ENCODE measurements at places on chromosomes 6 and 20.

DNA sequence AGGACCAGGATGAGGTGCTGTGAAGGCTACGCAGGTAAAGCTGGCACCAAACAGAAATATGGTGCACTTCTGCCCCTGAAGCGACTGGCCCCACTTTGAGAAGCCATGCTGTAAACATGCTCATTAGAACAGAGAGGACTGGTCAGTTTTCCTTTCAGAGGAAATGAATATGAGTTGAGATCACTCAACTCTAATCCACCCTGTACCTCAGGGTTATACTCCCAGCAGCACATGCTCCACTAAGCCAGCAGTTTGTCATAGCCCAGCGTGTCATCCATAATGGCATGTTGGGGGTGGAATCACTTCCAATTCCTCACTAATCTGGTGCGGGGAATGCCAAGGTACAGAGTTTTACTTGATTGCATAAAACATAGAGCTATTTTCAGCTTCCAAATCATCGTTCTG lies 98.1 kb downstream of the HIVEP2 start:
- DNase-seq, result no peak

- DNase-seq, result no peak
These were observed 54.0 kb downstream of the TMEM242 start for GRCh38 chr6:157269261-157269794.

- no peak for DNase-seq
These were observed 331.2 kb upstream of the KCNQ5 start for GRCh38 chr6:72290620-72291019.

DNA sequence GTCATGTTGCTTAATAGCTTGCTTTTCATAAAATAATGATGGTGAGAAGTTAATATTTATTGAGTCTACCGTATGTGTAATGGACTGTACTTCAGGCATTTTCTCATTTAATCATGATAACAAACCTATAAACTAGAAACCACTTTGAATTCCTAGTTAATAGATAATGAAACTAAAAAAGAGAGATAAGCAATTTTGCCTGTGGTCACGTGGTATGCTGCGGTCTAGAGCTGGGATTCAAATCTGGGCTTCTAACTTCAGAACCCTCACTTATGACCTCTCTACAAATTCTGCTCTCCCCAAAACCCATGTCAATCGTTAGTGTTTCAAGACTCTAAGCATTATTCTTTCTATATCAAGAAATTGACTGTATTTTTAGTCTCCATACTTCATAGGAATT lies 700.7 kb downstream of the PRKN start:
- DNase-seq, result no peak

DNA sequence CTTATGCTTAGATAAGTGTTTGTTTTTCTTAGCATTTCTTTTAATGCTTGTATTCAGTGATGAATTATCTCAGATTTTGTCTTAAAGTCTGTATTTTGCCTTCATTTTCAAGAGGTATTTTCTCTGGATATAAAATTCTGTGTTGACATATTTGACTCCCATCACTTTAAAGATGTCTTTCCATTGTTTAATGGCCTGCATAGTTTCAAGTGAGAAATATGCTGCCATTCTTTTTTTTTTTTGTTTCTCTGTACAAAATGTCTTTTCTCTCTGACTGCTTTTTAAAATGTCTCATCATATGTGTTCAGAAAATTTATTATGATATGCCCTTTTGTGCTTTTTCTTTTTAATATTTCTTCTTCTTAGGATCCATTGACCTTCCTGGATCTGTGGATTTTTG lies 578.0 kb upstream of the NOX3 start:
- no peak for DNase-seq

DNA sequence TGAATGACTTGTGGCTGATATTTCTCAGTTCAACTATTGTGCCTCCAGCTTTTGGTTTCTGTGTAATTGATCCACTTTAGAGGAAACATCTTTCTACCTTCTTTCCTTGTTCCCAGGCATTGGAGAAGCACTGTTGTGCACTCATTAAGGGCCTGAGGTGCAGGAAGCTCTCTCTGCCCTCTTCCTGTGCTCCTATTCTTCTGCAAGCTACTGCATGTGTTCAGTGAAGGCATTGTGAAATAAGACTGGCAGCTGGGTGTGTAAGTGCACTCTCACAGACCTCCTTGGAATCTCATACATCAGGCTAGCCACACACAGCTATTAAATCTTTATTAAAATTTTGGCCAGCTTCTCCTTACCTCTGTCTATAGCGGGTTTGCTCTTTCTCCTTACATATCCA lies 177.8 kb downstream of the OGFRL1 start:
- DNase-seq, result no peak

DNA sequence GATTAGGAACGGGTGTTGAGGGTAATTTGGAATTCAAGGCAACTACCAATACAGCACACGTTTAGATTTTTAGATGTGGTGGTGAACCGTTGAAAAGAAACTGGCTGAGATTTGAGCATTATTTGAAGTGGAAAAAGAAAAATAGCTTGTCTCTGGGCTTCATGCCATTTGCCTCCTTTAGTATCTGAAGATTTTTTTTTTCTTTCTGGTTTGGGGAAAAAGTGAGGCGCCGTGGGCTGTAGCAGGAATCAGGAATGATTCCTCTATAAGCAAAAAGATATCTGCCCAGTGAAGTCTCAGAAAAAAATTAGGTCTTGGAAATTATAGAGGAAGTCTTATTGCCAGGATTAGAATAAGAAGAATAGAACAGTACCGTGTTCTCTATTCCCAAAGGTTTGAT lies 88.5 kb downstream of the RPS12 start:
- no peak for DNase-seq

DNA sequence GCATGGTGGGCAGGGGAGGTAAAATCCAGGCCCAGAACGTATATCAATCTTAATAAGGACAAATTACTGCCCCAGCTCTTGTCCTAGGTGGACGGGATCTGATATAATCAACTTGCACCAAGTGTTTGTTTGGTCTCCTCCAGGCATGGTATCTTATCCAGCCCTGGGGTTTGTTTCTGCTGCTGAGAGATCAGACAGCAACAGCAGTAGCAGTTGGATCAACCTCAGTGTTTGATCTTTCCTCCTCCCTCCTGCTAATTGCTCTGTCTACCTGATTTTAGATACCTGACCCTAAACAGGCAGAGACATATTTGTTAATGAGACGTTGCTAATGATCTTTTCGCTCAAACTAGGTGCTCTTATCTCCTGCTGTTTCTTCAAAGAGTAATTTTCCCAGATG lies 100.4 kb upstream of the BACH2 start:
- no peak for DNase-seq

DNA sequence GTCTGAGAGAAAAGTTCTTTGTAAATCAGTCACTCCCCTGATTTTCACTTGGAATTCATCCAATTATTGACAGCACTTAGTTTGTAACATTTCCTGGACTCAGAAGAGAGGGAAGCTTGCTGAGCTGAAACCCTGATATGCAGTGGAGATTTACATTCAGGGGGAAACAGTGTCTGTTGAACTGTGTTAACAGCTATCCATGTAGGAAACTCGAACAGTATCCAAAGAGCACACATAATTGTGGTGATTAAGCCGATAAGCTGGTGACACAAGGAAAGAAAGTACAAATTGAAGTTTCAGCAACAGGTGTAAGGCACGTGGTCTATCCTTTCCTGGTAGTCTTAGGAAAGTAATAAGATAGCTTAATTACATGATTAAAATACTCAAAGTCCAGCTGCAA lies 78.1 kb upstream of the FLRT3 start:
- DNase-seq, result no peak

- no peak for DNase-seq
These were observed 42.6 kb downstream of the DSE start for GRCh38 chr6:116413357-116413756.

DNA sequence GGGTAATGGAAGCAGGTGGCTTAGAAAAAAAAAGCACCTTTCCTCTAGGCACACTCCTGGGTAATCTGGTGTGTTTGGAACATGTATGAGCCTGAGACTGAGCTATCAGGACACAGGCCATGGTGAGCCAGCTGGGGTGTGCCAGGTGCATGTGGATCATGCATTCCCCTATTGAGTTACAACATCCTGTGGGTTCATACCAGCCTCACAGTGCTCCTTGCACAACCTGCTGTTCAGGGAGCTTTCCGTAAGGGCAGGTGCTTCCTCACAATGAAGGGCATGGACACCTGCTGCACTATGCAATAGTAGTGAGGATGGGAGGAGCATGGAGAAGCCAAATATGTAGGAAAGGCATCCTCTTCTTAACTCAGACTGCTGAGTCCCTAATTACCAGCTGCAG lies 197.2 kb upstream of the SUPT3H start:
- DNase-seq, result no peak

GRCh38 chr20:63394920-63395455 lies 33.8 kb upstream of the CHRNA4 start:
- no peak for DNase-seq

- peak; percentile 75 for DNase-seq
These were observed 518.6 kb downstream of the BMP2 start for GRCh38 chr20:7285918-7286556.

DNA sequence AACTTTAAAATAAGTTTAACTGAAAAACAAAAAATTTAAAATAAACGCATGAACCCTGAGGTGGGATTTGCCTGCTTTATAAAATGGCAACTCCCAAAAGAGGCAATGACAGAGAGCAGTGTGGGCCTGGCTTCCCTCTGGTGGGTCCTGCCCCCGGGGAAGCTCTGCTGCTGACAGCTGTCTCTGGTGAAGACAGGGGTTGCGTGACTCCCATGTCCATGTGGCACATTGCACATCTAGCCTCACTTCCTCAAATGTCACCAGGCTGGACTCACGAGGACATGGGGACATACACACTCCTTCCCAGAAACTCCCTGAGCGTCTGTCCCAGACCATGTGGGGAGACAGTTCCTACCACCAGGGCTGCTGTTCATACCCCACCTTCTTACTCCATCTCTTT lies 66.2 kb downstream of the ABHD12 start:
- no peak for DNase-seq

GRCh38 chr6:37258405-37259105 lies 611 bp upstream of the TMEM217 start:
- DNase-seq, result no peak

DNA sequence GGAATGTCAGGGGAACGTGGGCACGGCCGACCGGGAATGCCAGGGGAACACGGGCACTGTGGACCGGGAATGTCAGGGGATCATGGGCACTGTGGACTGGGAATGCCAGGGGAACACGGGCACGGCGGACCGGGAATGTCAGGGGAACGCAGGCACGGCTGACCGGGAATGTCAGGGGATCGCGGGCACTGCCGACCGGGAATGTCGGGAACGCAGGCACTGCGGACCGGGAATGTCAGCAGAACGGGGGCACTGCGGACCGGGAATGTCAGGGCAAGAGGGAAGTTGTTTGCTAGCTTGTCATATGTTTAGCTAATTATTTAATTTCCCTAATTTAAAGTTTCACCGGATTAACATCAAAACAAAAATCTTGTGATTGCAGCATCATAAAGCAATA lies 37.4 kb upstream of the BHLHE23 start:
- no peak for DNase-seq

DNA sequence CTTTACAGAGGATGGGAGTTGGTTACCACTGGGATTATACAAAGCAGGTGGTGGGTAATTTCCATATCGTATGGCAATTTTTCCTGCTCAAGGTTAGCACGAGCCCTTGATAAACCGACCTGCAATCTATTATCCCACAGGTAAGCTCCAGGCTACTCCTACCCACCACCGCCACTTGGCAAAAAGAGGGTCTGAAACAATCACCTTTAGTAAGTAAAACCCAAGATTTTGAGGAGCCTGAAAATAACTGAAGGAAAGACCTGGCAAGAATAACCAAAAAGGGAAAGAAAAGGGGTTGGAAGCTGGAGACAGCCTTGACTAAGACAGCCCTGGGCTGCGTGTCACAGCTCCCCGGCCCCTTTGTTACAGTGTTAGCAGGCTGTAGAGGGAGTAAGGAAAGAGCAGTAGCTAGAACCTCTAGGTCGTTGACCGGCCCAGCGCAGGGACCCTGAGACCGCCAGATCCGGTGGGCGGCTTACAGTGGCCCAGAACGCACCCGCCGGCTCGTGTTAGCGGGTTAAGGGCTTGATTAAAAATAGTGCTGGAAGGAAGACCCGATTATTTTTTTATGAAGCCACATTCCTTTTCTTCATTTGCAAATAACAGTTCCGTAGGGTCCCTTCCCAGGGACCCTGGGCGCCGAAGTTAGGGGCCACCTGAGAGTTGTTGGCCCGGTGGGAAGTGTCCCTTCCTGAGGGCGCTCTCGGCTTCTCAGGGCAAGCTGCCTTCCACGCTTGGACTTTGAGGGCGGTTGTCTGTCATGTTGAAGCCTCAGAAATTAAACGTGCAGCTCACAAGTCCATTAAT lies 30.5 kb downstream of the TFAP2B start:
- DNase-seq, result no peak

GRCh38 chr6:128666405-128666804 lies 146.0 kb upstream of the PTPRK start:
- DNase-seq, result no peak

GRCh38 chr6:5645328-5646290 lies 361.1 kb downstream of the NRN1 start:
- no peak for DNase-seq

DNA sequence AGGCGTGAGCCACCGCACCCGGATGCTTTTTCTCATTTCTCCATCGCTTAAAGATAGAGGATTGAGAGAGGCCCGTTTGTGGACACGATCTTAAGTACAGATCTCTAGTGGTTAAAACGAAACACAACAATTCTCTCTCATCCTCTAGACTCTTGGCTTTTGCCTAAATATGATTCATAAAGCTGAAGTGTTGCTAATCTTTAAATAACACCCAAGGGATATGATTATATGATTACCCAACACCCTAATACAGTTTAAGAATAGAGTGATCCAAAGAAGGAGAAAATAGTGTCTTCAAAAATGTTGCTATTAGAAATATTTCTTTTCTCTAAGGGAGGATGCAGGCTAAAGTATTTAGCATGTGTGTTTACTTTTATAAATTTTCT lies 50.4 kb downstream of the MTHFD1L start:
- no peak for DNase-seq

GRCh38 chr6:110662490-110663211 lies 152.6 kb downstream of the CDK19 start:
- no peak for DNase-seq

GRCh38 chr6:87932361-87932760 lies 115.3 kb upstream of the SPACA1 start:
- no peak for DNase-seq

- DNase-seq, result no peak
These were observed 157.4 kb upstream of the BMP5 start for GRCh38 chr6:56032715-56033260.

- no peak for DNase-seq
These were observed 41.2 kb upstream of the BHLHE23 start for GRCh38 chr20:63047946-63048345.

GRCh38 chr20:52987295-52987694 lies 15.1 kb downstream of the TSHZ2 start:
- no peak for DNase-seq

- DNase-seq, result no peak
These were observed 115.6 kb upstream of the SLC24A3 start for GRCh38 chr20:19096843-19097242.
